MV-4-11 (cell line): ENCODE measurements at places on chromosomes 12 and 14.

- DNase-seq, result no peak
Measured at GRCh38 chr12:112182499-112182898, 57.1 kb downstream of the TRAFD1 start.

GRCh38 chr14:104263675-104264358 lies 125.4 kb downstream of the KIF26A start:
- DNase-seq, result no peak

DNA sequence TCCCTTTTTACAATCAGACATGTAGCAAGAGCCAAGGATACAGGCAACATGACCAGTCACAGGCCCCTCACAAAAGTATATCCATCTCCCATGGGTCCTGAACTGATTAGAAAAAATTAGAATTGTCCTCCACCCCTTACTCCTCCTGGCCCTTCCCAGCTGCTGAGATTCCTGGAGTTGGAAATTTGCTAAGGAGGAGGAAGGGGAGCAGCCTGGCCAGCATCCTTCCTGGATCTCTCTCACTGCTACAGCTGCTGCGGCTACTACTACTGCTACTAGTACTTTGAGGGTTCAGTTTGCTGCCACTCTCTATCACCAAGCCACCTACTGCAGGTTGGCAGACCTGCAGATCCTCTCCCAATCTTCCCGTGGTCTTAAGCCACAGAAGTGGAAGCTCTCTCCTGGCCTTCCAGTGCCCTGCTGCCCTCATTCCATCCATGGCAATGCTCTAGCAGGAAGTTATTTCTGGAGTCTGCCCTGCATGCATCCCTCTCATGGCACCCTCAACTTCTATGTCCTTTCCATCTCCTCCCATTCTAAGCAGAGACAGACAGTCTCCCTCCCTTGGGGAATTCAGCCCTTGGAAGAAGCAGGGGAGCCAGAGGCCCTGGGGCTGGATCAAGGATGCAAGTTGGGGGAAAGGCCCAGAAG lies 1.0 kb downstream of the ITGA7 start:
- DNase-seq, result no peak

GRCh38 chr12:65923228-65923627 lies 98.9 kb downstream of the HMGA2 start:
- peak; percentile 71 for DNase-seq

DNA sequence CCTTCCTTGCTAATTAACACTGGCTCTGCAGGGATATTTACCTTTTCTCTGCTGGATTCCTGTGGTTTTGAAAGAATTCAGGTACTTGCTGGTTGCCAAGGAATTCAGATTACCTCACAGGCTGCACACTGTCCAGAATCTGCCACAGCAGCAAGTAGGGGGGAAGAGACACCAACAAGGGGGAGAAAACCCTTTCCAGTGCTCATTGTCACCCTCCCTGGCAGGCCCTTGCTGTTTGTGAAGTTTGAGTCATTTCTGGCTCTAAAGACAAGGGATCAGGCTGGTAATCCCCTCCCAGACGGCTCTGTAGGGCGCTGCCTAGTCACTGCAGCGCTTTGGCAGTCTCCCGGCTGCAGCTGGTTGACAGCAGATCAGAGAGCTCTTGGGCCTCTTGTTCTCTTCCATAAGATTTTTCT lies 50.8 kb downstream of the TTLL5 start:
- peak; percentile 13 for DNase-seq

GRCh38 chr12:87848248-87848868 lies 180.8 kb downstream of the C12orf50 start:
- DNase-seq, result peak; percentile 50

DNA sequence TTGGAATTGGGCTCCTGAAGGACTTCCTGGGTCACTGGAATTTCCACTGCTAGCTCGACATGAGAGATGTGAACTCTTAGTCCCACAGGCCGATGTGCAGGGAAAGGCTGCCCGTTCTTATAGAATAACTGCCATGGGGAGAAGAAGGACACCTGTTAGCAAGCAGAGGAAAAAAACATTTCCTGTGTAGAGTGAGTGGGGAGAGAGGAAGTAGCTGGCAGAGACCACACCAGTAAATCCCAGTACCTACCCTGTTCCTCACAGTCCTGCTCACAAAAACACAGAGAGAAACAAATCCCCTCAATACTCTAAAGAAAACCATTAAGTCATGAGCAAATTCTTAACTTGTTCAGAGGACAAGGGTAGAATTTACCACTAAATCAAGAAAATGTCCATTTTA lies 29.5 kb downstream of the AREL1 start:
- DNase-seq, result peak; percentile 4

DNA sequence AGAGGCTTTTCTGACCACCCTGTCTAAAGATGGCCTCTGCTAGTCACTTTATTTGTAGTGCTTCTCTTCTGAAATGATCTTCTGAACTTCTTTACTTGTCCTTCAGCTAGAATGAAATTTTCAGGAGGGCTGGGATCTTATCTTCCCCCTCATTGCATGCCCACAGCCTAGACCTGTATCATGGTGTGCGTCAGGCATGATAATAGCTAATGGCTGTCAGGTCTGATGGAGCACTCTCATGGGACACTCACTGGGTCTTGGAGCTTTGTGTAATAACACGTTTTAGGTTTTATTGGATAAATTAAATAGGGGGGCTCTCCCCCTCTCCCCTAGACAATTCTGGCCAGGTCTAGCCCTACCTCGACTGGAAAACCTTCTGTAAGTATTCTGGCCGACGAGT lies 97.1 kb upstream of the NRXN3 start:
- no peak for DNase-seq

DNA sequence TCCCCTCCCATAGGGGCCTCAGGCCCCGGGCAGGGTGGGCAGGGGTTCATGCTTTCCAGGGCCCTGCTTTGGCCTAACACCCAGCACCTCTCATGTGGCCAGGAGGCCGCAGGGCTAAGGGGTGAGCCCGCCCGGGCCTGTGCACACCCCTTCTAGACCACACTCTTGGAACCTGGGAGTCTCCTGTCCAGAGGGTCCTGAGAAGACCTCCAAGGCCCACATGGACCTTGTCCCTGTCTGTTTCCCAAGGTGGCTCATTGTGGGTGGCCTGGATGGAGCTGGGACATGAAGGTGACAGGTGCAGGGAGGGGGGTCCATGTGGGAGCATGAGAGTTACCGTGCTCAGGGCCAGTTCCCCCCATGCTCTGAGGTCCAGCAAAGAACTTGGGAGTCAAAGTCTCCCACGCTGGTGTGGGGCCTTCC lies 11.6 kb downstream of the DLK1 start:
- no peak for DNase-seq

DNA sequence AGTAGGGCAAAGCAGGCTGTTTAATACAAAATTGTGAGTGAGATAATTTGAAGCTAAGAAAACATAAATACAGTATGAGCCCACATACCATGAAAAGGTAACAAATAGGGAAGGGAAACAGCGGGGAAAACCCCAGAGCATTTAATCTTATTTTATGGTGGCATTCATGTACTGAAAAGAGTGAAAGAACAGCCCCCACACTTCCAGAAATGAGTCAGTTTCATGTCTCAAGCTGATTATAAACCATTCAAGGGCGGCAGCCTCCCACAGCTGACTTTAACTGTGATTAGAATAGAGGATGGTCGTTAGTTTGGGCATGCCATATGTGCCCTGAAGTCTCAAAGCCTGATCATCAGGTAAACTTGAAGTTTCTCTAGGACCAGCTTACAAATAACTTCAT lies 64.5 kb downstream of the FOXG1 start:
- DNase-seq, result no peak

- DNase-seq, result no peak
Measured at GRCh38 chr12:51202718-51203117, 15.1 kb downstream of the POU6F1 start.

DNA sequence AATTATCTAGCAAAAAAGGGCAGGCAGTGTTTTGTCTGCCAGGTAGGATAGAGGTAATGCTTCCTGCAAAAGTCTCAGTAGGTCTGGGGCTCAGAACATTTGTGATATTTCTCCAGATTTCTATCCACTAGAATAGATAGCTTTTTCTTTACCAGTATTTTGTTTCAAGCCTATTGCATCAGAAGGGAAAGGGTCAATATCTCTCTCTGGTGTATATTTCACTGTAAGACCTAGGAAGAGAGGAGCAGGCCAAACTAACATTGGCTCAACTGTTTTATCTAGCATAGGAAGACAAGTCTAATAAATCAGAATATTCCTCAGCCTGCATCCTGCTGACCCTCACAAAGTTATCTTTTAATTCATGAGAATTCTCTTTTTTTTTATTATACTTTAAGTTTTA lies 106.7 kb upstream of the DAAM1 start:
- no peak for DNase-seq
